ENCODE measurements at places on chromosomes 13 and 19. TPM values are rescaled to one million over a fixed set of nuclear protein-coding genes. Genes with fewer than 3 reads are reported as not detected.

The COG6 gene
- total RNA-seq: 24.4 TPM

The VSTM1 gene
- not detected for total RNA-seq

The SIGLEC8 gene
- not detected for total RNA-seq

The IGFLR1 gene
- total RNA-seq: 0.51 TPM

The ELL gene
- 18.7 TPM for total RNA-seq

The FCAR gene
- total RNA-seq: not detected

The SYT5 gene
- total RNA-seq: 0.50 TPM

The ZNF112 gene
- 9.1 TPM for total RNA-seq

The SPRY2 gene
- total RNA-seq: 13.0 TPM

DNA sequence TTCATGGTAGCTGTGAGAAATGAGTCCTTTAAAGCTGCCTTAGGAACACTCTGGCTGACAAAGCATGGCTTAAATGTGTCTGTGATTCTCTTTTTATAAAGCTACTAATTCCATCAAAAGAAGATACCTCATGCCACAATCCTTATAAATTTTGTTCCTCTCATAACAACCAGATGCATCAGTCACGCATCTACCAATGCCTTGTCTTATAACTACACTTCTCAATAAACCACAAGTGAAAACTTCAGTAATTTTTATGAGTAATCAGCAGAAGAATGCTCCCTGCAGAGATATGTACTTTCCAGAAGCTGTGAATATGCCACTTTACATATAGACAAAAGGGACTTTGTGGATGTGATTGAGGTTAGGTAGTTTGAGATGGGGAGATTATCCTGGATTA is 147.8 kb downstream of the SUCLA2 start:
- no peaks in the 10 kb centered on the region for H3K36me3 ChIP-seq
- H3K27me3 ChIP-seq: no peaks in the 10 kb centered on the region
- H3K4me1 ChIP-seq: no peaks in the 10 kb centered on the region
- H3K4me3 ChIP-seq: no peak overlapping the region

- no peak for DNase-seq
These were observed 211.5 kb downstream of the LMO7 start for GRCh38 chr13:75847588-75847987.

GRCh38 chr19:14369399-14370168 is 11.7 kb upstream of the ADGRE5 start:
- H3K36me3 ChIP-seq: no peaks in the 10 kb centered on the region
- H3K4me1 ChIP-seq: peaks cover 5% of the 10 kb centered on the region
- H3K4me3 ChIP-seq: no peak overlapping the region
- H3K27me3 ChIP-seq: no peaks in the 10 kb centered on the region

DNA sequence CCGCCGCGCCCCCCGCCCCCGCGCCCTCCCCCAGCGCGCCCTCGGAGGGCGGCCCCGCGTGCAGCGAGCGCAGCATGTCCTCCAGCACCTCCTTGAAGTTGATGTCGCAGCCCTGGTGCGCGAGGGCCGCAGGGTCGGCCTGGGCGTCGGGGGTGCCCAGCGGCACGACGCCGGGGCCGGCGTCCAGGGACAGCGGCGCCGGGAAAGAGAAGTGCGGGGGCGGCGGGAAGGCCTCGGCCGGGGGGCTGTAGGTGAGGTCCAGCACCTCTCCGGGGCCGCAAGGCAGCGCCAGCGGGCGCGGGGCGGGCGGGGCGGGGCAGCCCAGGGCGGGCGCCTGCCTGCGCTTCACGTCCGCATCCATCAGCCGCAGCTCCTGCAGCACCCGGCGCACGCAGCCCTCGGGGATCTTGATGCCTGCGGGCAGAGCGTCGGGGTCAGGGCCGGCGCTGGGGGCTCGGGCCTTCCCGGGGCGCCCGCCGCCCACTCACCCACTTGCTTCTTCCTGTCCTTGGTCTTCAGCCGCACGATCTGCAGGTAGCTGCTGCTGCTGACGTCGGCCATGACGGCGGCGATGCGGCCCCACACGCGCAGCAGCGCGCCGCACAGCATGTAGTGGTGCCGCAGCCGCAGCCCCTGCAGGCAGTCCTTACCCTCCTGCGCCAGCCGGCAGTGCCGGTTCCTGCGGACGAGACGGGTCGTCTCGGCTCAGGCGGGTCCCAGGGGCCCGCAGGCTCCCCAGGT is 4.7 kb downstream of the GPX4 start:
- H3K27me3 ChIP-seq: no peaks in the 10 kb centered on the region
- no peak overlapping the region for H3K4me3 ChIP-seq
- no peak for DNase-seq

GRCh38 chr19:58097781-58098681 is at the start of gene ZSCAN18:
Gene ZSCAN18, minus strand, starts transcription at chr19:58098231. Its CDS starts 7,964 bp downstream, at chr19:58090267.
- no peaks in the 10 kb centered on the region for H3K4me1 ChIP-seq
- H3K27me3 ChIP-seq: no peaks in the 10 kb centered on the region
- H3K36me3 ChIP-seq: no peaks in the 10 kb centered on the region
- peak within 1 kb of the TSS; percentile 80 for H3K4me3 ChIP-seq
- peak; percentile 96 for DNase-seq

GRCh38 chr13:114077099-114077932 is 55.1 kb downstream of the RASA3 start:
- H3K27me3 ChIP-seq: no peaks in the 10 kb centered on the region
- H3K4me1 ChIP-seq: peaks cover 9% of the 10 kb centered on the region
- DNase-seq: no peak
- peak overlapping the region; percentile 54 for H3K27ac ChIP-seq
- no peak overlapping the region for H3K4me3 ChIP-seq
- peaks cover 11% of the 10 kb centered on the region for H3K36me3 ChIP-seq

GRCh38 chr19:18128044-18128443 is 24.9 kb upstream of the PIK3R2 start:
- H3K4me1 ChIP-seq: no peaks in the 10 kb centered on the region
- no peak for DNase-seq
- peaks cover 10% of the 10 kb centered on the region for H3K36me3 ChIP-seq
- no peak overlapping the region for H3K4me3 ChIP-seq
- no peak overlapping the region for H3K27ac ChIP-seq

DNA sequence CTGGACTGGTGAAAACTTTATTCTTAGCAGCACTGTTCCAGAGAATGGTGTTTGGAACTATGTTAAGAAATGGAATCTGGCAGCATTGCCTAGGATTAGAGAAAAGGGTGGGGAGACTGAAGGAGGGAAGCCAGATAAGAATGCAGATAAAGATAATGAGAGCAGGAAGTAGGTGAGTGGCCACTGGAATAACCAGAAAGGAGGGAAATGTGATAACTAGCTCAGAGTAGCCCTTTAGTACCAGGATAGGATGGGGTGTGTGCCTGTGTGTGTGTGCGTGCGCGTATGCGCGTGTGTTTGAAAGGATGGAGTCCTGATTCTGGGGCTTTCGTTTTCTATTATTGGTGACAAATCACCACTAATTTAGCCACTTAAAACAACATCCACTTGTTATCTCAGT is 33.4 kb upstream of the FRY start:
- DNase-seq: no peak
- H3K27ac ChIP-seq: no peak overlapping the region
- H3K36me3 ChIP-seq: no peaks in the 10 kb centered on the region
- H3K27me3 ChIP-seq: no peaks in the 10 kb centered on the region
- no peak overlapping the region for H3K4me3 ChIP-seq

DNA sequence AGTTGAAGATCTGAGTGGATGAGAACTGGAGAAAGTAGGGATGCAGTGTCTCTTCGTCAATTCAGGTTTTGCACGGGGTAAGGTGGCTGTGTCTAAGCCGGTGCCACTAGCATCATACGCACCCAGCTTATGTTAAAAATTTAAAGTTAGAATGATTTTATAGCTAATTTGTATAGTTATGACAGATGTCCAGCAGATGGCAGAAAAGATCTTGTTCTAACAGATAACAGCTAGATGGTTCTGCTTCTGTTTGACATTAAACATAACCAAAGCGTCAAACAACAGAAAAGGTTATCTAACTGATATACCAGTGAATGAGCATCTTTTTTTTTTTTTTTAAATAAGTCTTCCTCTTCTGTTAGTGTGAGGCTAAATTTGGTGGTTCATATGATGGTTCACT is 18.8 kb upstream of the EDDM13 start:
- no peaks in the 10 kb centered on the region for H3K4me1 ChIP-seq
- no peak overlapping the region for H3K27ac ChIP-seq
- no peaks in the 10 kb centered on the region for H3K36me3 ChIP-seq
- H3K27me3 ChIP-seq: no peaks in the 10 kb centered on the region
- no peak overlapping the region for H3K4me3 ChIP-seq

- no peaks in the 10 kb centered on the region for H3K4me1 ChIP-seq
- no peaks in the 10 kb centered on the region for H3K27me3 ChIP-seq
- H3K27ac ChIP-seq: no peak overlapping the region
- DNase-seq: no peak
- H3K36me3 ChIP-seq: no peaks in the 10 kb centered on the region
These were observed 67.1 kb upstream of the TSC22D1 start for GRCh38 chr13:44643256-44643655.

DNA sequence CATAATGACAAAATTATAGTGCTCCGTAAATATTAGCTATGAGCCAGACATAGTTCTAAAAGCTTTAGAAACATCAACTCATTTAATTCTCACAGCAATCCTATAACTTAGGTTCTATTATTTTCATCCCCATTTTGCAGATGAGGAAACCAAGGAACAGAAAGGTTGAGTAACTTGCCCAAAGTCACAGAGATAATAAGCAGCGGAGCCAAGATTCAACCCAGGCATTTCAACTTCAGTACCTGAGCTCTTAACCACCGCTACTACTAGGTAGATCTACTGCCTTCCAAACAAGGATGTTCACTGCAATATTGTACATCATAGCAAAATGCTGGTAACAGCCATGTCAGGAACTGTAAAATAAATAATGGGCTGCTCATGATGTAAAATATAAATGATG is 39.9 kb downstream of the ELF1 start:
- DNase-seq: no peak
- H3K27me3 ChIP-seq: no peaks in the 10 kb centered on the region
- H3K4me1 ChIP-seq: peaks cover 2% of the 10 kb centered on the region
- H3K27ac ChIP-seq: no peak overlapping the region
- H3K4me3 ChIP-seq: no peak overlapping the region

DNA sequence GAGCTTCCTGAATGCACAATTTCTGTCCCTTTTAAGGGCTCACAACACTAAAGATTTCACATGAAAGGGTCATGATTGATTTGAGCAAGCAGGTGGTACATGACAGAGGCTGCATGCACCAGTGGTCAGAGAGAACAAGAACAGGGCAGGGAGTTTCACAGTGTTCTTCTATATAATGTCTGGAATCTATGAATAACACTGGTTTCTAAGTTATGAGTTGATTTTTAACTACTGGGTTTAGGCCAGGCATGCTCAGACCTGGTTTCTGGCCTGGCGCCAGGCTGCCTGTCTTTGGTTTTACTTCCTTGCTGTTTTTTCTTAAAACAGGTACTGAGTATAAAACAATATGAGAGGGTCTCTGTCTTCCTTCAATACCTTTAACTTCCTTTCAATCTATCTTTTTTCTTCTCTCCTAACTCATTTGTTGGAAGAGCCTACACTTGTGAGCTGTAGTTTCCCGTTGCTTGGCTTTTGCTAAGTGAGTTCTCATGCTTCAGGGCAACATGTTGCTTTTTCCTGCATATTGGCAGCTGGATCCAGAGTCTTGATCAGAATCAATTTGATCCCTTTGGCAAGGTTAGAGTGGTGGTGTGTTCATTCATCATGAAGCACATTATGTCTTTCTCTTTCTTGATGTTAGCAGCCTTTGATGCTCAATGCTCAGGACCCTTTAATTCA is 38.5 kb upstream of the FGF14 start:
- no peak overlapping the region for H3K27ac ChIP-seq
- H3K27me3 ChIP-seq: no peaks in the 10 kb centered on the region
- no peaks in the 10 kb centered on the region for H3K36me3 ChIP-seq
- no peak for DNase-seq

DNA sequence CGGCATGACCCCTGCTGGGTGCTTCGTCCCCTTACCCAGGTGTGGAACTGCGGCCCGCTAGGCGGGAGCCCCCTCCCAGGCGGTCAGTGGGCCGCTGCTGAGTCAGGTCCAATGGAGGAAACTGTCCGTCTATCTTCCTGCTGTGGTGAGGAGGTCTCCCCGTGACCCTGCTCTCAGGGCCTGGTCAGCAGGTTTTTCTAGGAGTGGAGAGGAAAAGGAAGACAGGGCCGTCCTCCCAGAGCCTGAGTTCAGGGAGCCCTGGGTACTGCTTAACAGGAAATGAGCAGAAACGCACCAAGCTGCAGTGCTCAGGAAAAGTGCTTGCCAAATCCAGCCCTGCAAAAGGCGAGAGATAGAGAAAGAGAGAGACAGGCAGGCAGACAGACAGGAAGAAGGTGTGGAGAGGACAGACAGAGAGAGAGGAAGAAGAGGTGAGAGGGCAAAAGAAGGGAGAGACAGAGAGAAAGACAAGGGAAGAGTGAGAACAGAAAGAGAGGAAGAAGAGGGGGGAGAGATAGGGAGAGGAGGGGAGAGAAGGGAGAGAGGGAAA is 10.3 kb downstream of the SH3GL1 start:
- no peaks in the 10 kb centered on the region for H3K27me3 ChIP-seq
- peak overlapping the region; percentile 86 for H3K27ac ChIP-seq
- peak overlapping the region; percentile 6 for H3K4me3 ChIP-seq
- DNase-seq: peak; percentile 59
- peaks cover 37% of the 10 kb centered on the region for H3K4me1 ChIP-seq

DNA sequence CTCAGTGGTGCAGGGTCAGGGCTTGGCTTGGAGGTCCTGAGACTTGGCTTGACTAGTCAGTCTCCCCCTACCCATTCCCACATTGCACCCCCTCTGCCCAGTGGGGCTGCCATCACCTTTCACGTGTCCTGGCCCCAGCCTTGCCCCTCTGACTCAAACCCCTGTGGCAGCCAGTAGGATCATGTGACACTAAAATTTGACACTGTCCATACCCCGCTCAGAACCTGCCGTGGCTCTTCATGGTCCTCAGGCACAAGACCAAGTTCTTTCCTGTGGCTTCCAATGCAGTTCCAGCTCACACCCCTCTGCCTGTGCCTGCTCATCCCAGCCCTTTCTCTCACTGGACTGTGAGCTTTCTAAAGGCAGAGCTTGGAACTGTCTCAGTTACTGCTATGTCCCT is 2.2 kb downstream of the PSMD8 start:
- peaks cover 7% of the 10 kb centered on the region for H3K4me1 ChIP-seq
- no peak for DNase-seq

DNA sequence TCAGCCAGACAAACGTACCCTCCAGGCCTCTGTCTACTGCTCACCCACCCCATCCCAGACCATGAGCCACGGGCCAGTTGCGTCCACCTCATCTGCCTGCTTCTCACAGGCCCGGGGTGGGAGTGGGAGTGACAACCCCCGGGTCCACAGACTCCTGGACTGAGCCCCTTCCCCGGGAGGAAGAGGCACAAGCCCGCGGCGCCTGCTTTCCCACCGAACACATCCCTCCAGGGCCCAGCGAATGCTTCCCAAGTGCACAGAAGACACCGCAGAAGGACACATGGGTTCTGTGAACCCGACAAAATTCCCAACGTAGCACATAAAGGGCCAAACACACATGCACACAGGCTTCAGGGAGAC is 18.0 kb upstream of the PLPP2 start:
- peaks cover 29% of the 10 kb centered on the region for H3K36me3 ChIP-seq
- no peak for DNase-seq
- H3K4me3 ChIP-seq: no peak overlapping the region
- no peaks in the 10 kb centered on the region for H3K4me1 ChIP-seq
- no peaks in the 10 kb centered on the region for H3K27me3 ChIP-seq
